ENCODE measurements at places on chromosomes 7 and 10.

GRCh38 chr10:11407939-11408338, 203.5 kb downstream of the USP6NL start:
- no peak for DNase-seq

- DNase-seq: no peak
Measured at GRCh38 chr10:16436367-16436757, 448 bp upstream of the PTER start.

- no peak for DNase-seq
Measured at GRCh38 chr10:26046073-26046700, 112.2 kb downstream of the MYO3A start.

- DNase-seq: no peak
Measured at GRCh38 chr7:74338366-74339108, 49.3 kb downstream of the CLIP2 start.

DNA sequence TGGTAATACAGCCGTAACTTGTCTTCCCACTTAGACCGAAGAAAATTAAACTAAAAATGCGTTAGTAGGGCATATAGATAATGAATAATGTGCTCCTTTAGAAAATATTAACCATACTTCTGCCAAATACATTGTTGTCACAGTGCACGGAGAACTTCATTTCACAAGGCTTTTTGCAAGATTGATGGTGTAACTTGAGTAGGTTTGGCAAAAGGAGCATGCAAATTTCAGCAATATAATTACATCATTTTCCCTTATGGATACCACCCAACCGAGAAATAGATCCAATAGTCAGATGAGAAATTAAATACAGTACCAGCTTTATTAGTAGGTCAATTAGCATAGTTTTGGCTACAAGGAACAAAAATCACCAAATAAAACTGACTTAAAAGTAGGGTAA, 792.6 kb upstream of the C7orf33 start:
- no peak for DNase-seq

- DNase-seq: no peak
Measured at GRCh38 chr10:97078261-97078937, 107.4 kb downstream of the SLIT1 start.

GRCh38 chr10:84613336-84614021, 285.1 kb downstream of the CCSER2 start:
- DNase-seq: no peak

DNA sequence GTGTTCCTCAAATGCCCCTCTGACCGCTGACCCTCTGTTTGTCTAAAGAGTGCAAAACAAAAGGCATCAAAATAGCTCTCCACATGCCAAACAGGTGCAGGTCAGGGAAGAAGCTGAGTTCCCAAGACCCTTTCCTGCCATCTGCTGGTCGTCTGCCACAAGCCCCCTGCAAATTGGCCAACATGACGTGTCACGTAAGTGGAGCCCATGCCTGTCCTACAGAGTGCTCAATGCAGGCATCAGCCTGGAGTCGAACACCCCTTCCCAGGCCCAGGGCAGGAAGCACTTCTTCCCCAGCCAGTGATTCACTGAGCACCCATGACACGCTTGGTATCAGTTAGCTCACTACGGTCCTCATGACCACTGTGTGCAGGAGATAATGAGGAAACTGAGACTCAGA, 14.1 kb downstream of the TMEM72 start:
- DNase-seq: peak; percentile 21

DNA sequence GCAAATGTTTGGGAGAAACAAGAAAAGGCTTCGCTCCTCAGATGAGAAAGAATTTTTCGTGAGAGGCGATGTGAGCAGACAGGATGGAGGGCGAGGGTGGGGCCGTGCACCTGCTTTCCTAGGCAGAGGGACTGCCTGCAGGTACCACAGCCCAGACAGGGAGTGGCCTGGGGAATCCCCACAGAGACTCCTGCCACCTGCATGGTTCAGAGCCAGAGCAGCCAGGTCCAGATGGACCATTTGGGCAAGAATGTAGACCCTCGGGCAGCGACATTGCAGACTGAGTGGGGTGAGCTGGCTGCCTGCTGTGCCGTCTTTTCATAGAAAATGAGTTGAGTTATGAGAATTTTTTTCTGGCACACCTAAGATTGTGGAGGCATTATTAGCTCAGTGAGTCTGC, 216.8 kb downstream of the SNX10 start:
- DNase-seq: no peak
